ENCODE measurements at places on chromosomes 13 and 19.

- DNase-seq = no peak
Observed at GRCh38 chr19:3375221-3376090, 9.1 kb downstream of the NFIC start.

DNA sequence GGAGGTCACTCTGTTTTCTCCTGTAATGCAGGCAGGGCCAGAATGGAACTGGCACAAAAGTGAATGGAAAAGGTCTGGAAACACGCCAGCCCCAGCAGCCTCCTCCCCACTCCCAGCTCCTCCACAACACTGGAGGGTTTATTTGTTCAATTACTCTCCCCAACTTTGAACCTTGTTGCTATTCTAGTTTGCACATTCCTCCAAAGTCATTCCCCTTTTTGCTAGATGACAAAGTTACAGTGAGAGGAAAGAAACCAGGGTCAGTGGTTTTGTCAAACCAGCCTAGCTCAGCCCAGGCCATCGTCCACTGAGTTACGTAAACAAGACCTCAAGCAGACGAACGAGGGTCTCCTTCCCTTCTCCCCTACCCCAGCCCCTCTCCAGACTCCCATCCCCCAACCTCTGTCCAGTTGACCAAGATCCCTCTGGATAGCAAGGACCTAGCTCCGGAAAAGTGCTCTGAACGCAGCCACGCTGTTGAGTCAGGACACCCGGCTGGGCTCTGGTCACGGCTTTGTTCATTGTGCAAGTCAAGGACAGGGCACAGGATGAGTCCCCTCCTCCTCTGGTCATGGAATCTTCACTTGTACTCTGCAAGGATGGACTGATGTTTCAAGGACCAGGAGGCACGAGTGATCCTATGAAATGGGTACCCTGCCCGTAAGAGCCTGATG, 180.0 kb downstream of the USP12 start:
- no peak for DNase-seq

GRCh38 chr13:33096886-33097605, 80.8 kb downstream of the KL start:
- DNase-seq = no peak

GRCh38 chr13:34124666-34125306, 306.8 kb downstream of the RFC3 start:
- no peak for DNase-seq

- no peak for DNase-seq
Observed at GRCh38 chr13:86174622-86175021, 375.4 kb upstream of the SLITRK6 start.

GRCh38 chr19:6963244-6963852, 57.9 kb downstream of the MBD3L2B start:
- DNase-seq = no peak

- DNase-seq = no peak
Observed at GRCh38 chr13:31055589-31055988, 106.1 kb downstream of the HSPH1 start.

Measured in renal cortex interstitium (tissue), 15 donors.